ENCODE measurements at places on chromosomes 5 and 9.

- DNase-seq = no peak
These were observed 260.2 kb downstream of the ARHGAP26 start for GRCh38 chr5:143030349-143030748.

DNA sequence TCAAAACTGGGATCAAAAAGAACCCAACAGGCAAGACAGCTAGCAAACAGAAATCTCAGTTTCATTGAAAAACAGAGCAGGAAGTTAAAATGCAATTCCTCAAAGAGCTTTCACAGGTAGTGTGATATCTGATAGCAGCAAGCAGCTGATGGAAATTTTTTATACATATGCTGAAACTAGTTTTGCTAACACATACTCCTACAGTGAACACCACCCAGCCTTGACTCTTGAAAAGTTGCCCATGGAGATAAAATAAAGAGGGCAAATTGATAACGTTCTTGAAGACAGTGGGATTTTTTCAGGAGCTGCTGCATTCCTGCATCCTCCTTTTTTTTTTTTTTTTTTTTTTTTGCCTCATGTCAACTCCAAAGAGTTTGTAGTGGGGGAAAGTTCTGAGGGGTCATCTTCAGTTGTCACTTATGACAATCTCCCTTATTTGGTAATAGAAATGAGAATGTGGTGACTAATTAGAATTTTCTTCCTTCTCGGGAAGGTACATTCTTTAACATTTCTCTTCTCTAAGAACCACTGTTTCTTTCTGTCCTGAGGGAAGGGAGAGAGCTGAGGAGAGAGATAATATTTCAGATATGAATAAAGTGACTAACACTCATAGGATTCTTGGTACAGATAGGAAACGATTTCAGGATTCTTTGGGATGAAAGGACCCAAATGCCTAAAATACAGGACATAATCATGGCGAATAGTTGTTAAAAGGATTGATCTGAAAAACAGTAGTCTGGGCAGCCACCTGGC lies 24.6 kb downstream of the SH3RF2 start:
- DNase-seq = no peak

DNA sequence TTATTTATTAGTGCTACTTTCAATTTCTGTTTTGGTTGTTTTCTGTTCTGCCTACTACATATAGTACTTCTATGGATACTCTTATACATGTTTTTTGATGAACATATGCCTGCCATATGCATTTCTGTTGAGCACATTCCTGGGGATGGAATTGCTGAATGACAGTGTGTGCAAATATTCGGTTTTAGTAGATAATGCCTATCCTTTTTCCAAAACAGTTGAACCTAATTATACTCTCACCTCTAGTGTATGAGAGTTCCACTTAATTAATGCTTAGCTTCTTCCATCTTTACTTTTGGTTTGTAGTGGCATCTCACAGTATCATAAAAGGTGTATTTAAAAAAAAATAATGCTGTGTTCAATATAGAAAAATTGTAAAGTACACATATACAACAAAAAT lies 96.8 kb downstream of the ADGRV1 start:
- no peak for DNase-seq

GRCh38 chr5:149697001-149697400 lies 33.1 kb upstream of the PPARGC1B start:
- no peak for DNase-seq

- no peak for DNase-seq
These were observed 171.6 kb upstream of the OTULINL start for GRCh38 chr5:14410068-14410393.

GRCh38 chr9:127402401-127403090 lies 5.6 kb downstream of the SLC2A8 start:
- no peak for DNase-seq

- peak; percentile 25 for DNase-seq
These were observed 194.7 kb downstream of the DNAH5 start for GRCh38 chr5:13749766-13750165.

DNA sequence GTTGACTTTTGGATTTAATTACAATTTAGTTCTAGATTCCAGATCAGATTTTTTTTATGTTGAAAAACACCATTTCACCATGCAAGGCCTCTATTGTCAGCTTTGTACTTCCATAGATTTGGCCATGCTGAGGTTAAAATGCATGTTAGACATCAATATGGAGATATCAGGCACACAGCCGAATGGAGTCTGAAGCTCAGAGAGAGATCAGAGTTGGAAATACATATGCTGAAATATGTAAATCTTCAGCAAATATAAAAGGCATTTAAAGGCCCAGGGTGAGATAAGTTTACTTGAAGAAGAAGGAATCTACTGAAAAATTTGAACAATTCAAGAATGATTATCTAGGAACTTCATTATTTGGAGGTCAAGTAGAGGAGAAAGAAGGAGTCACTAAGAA lies 139.6 kb downstream of the CHSY3 start:
- DNase-seq = no peak

GRCh38 chr5:133744960-133745308 lies 132.6 kb upstream of the FSTL4 start:
- no peak for DNase-seq

- DNase-seq = no peak
These were observed 7.4 kb downstream of the B4GALT1 start for GRCh38 chr9:33159777-33160127.

DNA sequence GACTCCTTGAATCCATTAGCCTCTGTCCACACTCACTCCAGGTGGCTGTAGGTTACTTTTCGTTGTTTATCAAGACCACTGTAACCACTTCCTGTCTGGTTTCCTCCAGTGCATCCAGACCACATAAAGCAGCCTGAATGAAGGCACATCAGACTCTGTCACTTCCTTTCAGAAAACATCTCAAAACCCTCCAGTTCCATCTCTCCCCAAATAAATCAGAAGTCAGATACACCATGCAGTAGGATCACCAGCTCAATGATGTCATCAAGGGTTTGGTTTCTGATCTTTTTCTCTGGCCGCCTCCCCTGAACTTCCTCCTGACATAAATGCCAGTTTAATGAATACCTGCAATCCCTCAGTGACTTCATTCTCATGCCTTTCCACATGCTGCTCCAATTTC lies 161.2 kb downstream of the ZNF462 start:
- DNase-seq = no peak

- peak; percentile 39 for DNase-seq
These were observed 61.0 kb downstream of the LPAR1 start for GRCh38 chr9:110977259-110977709.

DNA sequence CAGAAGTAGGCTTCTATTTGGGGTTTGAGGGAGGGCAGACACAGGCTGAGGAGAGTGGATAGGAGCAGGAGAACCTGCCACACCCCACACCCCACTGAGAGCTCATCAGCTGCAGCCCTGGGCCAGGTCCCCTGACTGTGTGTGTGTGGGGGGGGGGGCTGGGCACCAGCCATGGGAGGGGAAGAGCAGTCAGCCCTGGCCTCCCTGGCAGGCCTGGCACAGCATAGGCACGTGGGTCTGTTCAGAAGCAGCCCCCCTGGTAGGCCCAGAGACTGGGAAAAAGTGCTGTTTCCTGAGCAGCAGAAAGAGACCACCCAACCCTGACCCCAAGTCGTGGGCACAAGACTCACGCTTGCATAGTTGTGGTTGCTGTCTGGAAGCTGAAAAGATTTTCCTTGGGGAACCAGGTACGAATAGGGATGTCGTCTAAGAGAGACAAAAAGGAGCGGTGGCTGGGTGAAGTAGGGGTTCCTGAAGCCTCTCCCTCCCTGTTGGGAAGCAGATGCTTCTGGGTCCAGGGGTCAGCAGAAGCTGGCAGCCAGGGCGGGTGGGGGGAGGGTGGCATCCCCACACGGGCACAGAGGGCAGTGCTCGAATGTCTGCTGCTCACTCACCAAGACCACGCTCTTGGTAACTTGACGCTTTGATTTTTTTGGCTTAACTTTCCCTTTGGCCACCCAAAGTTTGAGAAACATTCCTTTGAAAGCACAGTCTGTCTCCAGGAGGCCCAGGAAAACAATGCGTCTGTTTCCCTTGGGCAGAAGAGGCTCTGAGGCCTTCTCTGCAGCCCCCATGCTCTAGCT lies 2.9 kb downstream of the NSMF start:
- DNase-seq = no peak

GRCh38 chr5:91296674-91297143 lies 86.4 kb downstream of the ARRDC3 start:
- DNase-seq = peak; percentile 63

GRCh38 chr5:52956014-52956413 lies 33.1 kb upstream of the ITGA2 start:
- DNase-seq = no peak

GRCh38 chr5:107636068-107636467 lies 34.7 kb downstream of the EFNA5 start:
- no peak for DNase-seq

GRCh38 chr9:110095776-110096175 lies 112.2 kb downstream of the C9orf152 start:
- DNase-seq = no peak

DNA sequence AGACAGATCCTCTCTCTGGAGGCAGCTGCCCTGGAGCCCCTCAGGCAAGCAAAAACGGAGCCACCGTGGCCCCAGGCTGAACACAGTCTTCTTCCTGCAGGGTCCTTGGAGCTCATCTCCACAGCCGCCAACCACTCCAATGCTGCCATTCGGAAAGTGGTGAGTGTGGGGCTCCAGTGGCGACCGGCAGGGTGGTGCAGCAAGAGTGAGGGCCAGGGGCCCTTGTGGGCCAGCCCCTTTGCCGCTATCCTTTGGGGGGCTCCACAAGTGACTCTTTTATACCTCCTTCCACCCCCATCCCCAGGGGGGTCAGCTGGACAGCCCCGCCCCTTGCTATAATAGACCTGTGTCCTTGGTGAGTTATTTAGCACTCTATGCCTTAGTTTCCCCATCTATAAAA lies 47.4 kb upstream of the SUSD3 start:
- no peak for DNase-seq

DNA sequence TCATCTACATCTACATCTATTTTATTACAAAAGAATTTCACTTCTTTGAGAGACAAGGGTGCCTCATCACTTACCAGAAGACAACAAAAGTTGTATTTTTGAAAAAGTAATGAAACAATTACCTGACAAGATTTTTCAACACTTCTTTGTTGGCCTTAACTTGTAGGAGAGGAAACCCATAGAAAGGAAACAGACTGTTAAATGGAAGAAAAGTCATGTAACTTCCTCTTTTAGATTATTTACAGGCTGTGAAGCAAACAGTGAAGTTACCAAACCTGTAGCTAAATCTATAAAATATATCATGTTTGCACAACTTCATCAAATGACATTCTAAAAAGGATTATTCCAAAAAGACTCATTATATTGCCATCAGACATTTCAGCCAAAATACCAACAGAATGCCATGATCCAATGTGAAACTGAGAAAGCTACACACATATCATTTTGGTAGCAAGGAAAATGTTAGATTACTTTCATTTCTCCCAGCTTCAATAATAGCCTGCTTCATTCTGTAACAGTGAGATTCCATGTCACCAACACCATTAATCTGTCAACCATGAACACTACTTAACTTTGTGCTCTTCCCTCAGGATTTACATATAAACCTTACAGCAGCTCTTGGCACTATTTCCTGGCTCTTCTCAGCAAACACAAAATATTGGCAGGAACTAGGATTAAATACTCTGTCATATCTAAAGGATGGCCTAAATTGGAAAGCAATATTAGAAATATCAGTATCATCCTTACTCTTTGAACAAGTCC lies 122.5 kb downstream of the MCTP1 start:
- no peak for DNase-seq

GRCh38 chr5:53109056-53109442 lies 508 bp downstream of the MOCS2 start:
- no peak for DNase-seq
